ENCODE measurements at places on chromosomes 5 and 9. TPM values are rescaled to one million over a fixed set of nuclear protein-coding genes. Genes with fewer than 3 reads are reported as not detected.

DNA sequence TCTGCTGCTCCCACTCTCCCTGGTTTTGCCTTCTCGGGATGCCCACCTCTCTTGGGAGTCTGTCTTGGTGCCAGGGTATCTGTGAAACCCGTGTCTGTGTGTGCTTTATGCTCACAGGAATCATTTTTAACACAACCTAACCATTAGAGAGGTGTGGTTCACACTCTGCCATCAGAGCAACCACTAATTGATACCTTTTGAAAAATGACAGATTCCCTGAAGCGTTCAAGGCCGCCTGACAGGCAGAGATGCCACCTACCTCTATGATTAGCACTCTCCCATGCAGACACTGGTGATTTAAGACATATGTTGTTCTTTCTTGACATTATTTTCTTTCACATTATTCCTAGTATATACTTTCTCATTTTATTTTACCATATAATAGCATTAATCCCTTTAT, 207.3 kb upstream of the SGCD start:
- no peak for DNase-seq

SPATA31D4 gene
- not detected for polyA plus RNA-seq

DNA sequence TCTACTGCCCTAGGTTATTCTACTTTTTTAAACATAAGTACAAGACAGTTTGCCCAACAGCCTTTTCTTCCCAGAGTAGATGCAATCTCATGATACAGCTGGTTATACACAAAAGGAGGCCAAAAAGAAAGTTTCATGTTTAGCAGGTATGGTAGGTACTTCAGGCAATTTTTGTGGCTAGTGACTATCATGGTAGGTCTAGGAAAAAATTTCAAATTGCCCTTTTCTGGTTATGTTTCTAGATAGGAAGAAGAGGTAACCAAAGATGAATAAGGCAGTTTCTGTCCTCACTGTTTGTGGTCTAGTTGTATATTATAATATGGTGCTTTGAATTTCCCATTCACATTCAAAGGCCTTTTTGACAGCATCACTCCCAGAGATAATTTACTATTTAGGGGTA, 19.7 kb downstream of the MEGF9 start:
- DNase-seq, result no peak

PRDM9 gene
- polyA plus RNA-seq, result 0.03 TPM

B4GALT7 gene
- polyA plus RNA-seq, result 34.1 TPM

CDH18 gene
- polyA plus RNA-seq, result 1.2 TPM

- DNase-seq, result no peak
Observed at GRCh38 chr9:21333226-21333625, 2.0 kb downstream of the KLHL9 start.

DNA sequence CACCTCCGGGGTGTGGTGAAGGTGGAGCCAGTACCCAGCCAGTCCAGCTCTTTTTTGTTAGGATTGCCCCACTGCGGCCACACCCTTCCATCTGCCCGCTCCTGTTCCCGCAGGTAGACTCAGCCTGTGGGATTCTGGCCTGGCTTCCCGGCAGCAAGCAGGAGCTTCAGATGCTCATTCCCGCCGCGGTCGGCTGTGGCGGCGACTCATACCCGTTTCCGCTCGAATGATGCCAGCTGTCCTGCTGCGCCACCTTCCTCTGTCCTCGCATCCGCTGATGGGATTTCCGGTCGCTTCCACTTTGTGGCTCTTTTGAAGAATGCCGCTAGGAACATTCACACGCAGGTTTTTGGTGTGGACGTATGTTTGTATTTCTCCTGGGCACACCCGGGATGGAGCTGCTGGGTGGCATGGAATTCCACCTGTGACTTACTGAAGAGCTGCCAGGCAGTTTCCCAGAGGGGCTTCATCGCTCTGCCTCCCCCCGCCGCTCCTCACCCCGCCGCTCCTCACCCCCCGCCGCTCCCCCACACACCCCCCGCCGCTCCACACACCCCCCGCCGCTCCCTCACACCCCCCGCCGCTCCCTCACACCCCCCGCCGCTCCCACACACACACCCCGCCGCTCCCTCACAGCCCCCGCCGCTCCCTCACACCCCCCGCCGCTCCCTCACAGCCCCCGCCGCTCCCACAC, 60.3 kb downstream of the TENT4A start:
- no peak for DNase-seq

GRCh38 chr9:130447193-130447816, 2.5 kb downstream of the ASS1 start:
- no peak for DNase-seq

SOX30 gene
- 0.51 TPM for polyA plus RNA-seq

DNA sequence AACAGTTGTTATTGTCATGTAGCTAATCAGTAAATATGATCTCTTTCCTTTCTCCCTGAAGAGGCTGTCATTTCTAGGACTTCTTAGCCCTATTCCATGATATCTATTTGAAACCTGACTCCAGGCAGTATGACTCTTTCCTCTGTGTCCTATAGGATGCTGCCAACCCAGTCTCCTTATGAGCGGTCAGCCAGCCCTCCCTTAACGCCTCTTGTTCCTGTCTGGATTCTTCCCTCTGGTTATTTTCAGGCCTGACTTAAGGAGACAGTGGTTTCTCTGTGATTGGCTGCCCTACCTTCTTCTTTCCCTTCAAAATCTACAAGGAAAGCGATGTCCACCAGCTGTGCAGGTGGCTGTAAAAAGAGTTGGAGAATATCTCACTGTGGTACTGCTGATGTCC, 19.4 kb upstream of the C5orf63 start:
- no peak for DNase-seq

All from left renal cortex interstitium (tissue), 4 donors.